ENCODE measurements at places on chromosomes 3 and 15.

DNA sequence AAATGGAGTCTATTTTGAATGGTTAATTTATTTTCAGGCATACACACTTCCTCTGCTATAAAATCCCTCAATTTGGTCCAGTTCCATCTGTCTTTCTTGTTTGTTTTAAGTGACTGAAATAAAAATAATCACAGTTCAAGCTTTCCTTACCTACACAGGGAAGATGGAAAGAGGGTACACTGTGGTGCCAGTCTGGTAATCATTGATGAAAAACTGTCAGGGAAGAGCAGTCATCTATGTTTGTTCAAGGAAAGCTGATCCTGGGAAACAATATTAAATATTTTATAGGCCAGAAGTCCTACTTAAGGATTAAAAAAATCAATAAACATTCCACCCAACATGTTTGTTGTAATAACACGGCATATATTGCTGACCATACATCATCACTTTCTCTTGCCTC lies 115.2 kb upstream of the KCNMB2 start:
- no peak for DNase-seq

DNA sequence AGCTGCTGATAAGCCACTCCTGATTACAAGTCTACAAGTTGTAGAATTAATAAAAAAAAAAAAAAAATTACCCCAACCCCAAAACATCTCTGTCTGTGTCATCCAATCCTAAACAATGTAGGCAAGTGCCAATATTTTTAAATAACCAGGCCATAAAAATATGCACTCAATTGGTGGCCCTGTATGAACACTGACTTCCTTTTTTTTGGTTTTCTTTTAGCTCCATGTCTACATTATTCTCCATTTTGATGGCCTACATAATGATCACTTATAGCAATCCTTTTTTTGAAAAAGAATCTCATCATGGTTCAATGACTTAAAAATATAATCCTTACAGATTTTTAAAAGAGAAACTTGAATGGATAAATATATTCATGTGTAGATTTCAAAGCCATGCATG lies 72.1 kb downstream of the FOXP1 start:
- peak; percentile 45 for DNase-seq

GRCh38 chr15:71136159-71136783 lies 21.0 kb downstream of the THSD4 start:
- peak; percentile 55 for DNase-seq

GRCh38 chr3:117645561-117646242 lies 936.1 kb downstream of the TUSC7 start:
- DNase-seq: no peak

- no peak for DNase-seq
Observed at GRCh38 chr3:122793568-122794416, at the start of gene HSPBAP1. TSS of gene HSPBAP1 (minus strand) at chr3:122793831. CDS start at chr3:122793680, 151 bp downstream.

- no peak for DNase-seq
Observed at GRCh38 chr3:36957063-36957462, 12.2 kb upstream of the TRANK1 start.

- DNase-seq: no peak
Observed at GRCh38 chr3:67437789-67438188, 216.6 kb downstream of the SUCLG2 start.

- peak; percentile 67 for DNase-seq
Observed at GRCh38 chr15:79853492-79854328, 43.1 kb downstream of the MTHFS start.

GRCh38 chr15:70775160-70775559 lies 11.8 kb upstream of the UACA start:
- no peak for DNase-seq

All from MV-4-11 (cell line).